Activated CD4-positive, alpha-beta T cell treated with anti-CD3 and anti-CD28 coated beads, Interleukin-2, amount 50 U/mL, for 24 hours (primary cell): ENCODE measurements at places on chromosomes 7 and 10.

DNA sequence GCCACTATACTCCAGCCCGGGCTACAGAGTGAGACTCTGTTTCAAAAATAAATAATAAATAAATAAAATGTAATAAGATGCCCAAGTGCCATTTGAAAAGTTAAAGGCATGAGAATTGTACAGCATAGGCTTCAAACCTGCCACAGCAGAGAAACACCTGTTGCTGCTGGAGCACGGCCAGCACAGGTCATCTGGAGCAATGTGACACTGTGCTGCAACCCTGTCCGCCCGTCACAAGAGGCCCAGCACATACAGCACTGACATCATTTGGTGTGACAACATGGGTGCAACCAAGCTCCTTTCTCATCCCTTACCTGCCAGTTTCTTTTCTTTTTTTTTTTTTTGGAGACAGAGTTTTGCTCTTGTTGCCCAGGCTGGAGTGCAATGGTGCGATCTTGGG, 1.3 kb downstream of the RFC2 start:
- DNase-seq = no peak

GRCh38 chr10:30769361-30769760, 139.8 kb upstream of the LYZL2 start:
- DNase-seq = no peak

DNA sequence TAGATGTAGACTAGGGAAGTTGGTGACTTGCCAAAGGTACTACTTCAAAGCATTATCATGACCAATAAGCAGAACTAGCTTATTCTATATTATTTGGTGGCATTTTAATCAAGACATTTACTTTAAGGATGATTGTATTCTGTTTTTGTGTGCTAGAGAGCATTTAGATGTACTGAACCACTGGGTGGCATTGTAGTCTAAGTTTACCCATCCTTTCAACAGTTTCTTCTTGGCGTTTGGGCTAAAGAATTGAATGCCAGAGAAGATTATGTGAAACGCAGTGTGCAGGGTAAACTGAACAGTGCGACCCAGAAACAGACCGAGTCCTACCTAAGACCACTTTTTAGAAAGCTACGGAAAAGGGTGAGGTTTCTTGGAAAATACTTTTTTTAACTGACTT, 26.8 kb downstream of the PRPF18 start:
- DNase-seq = no peak

DNA sequence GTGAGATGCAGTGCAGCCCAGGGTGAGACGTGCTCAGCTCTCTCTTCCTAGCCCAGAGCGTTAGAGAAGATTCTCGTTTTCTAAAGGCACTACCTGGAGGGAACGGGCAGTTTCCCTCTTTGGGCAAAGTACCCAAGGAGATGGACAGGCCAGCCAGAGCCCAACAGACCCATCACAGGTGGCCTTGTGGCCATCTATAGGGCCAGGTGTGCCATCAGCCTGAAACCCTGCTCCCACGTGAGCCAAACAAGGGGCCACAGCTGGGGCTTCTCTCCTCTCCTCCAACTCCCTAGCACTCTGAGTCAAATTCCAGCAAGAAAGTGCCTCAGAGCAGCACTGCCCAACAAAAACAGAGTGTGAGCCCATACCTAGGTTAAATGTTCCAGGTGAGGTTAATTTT, 22.3 kb downstream of the CHST15 start:
- DNase-seq = no peak

- no peak for DNase-seq
Measured at GRCh38 chr10:33559105-33559504, 224.6 kb upstream of the NRP1 start.

DNA sequence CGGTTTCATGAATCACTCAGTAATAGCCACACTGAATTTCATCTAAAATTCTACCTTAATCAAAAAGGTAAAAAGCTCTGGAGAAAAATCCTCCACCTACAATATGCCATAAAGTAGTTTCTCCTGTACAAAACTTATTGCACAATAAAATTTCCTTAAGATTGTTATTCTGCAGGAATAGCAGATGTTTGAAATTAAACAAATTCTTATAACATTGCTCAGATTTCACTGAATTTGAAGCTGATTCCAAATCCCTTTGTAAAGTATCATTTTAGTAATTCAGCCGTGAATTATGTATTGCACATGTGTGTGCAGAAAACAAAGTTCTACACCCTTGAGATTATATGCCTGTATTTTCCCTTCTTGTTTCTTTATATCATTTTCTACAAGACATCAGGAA, 123.8 kb downstream of the AMPH start:
- DNase-seq = no peak

- no peak for DNase-seq
Measured at GRCh38 chr10:99537989-99538917, 5.5 kb downstream of the NKX2-3 start.

GRCh38 chr10:86693721-86694369, 25.5 kb downstream of the LDB3 start:
- peak; percentile 10 for DNase-seq

DNA sequence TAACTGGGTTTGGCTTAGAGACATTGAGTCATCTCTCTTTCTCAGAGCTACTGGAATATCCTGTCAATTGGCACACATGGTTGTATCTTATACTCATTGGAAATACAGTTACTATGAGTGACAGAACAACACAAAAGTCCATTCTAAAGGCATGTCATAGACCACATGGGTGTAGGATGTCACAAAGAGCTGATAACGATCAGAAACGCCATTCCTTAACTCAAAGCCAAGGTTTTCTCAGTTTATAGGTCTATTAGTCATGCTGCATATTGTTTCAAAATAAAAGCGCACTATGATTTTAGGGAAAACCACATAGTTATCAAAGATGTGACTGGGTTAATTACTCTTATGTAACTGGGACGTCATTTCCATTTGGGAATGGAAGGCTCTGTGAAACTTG, 147.2 kb upstream of the FAM171A1 start:
- no peak for DNase-seq

DNA sequence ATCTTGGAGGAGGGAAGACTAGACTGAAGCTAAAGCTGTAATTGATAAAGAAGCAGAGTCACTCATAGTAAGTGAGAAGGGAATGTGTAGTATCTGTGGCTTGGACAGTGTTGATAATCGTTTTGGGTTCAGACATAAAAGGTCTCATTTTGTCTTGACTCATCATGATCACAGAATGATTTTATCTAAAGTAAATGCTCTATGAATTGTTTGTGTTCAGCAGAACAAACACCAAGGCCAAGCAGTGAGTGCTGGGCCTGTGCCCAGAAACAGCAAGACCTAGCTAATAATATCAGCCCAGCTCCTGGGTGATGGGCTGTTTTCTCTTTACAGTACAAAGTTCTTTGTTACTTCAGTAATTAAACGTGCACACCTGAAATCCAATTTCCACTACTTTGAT, 26.7 kb upstream of the CD36 start:
- no peak for DNase-seq

DNA sequence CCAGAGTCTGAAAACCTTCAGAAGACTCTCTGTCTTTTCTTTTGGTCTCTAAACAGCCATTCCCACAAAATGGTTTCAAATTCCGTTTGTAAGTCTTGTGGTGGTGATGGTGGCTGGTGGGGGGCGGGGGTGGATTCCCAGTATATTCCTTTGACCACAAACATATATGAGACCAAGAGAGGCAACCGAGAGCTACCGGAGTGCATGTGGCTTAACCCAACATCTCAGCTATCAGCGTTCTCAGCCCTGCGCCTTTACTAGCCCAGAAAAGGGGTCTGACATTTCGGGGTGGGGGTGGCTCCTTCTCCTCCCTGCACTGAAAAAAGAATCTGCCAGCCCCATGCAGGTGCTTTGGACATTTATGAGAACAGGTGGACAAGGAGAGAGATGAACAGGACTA, 621.1 kb downstream of the ACTR3B start:
- no peak for DNase-seq

- DNase-seq = no peak
Measured at GRCh38 chr10:48943096-48943495, 3.5 kb upstream of the LRRC18 start.

- no peak for DNase-seq
Measured at GRCh38 chr7:157005456-157006204, 4.8 kb downstream of the MNX1 start.

- no peak for DNase-seq
Measured at GRCh38 chr10:100485366-100485765, 22.6 kb downstream of the WNT8B start.

DNA sequence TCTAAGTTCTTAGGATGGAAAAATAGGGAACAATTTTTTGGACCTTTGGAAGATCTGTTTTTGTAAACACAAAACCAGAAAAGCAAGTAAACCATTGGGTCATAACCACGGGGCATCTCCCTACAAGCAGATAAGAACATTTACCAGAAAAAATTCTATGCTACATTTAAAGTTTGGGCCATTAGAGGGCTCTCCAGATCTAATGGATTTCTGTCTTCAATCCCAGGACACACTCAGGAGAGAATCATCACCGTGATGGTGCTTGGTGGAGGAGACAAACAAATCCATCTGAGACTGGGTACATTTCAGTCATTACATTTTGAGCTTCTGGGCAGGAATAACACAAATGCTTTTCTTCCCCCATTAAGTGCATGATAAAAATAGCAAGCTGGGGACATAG, 178.4 kb upstream of the TARP start:
- DNase-seq = no peak

DNA sequence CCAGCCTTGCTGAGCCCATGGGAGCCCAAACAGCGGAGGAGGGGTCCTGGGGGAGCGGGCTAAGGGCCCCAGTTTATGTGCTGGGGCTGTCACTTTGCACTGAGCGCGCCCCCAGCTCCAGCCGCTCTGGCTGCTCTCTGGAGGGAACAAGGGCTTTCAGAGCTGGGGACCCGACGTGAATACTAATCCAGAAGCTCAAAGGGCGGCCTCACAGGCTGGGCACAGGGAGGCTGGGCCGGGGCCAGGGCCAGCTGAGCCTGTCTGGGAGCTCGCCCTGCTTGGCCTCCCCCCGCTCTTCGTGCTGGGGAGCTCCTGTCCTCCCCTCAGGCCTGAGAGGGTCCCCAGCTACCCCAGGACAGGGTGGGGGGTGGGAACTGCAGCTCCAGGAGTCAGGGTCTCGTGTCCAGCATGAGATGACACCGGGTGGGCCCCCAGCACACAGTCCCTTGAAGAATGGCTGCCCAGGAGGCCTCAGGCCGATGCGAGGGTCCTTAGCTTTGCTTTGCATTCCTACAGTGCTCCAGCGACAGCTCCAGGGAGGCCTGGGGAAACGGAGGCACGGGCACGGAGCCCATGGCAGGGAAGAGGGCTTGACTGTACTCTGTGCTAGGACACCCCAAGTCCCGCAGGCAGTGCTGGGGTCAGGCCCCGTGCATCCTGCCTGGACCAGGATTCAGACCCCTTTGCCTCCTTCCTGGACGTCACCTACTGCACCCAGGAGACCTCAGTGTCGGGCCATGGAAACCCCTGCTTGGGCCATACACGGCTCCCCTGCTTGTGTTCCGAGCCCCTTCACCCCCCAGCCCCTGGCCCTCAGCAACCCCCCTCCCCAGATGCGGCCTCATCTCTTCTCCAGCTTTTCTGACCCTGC, 5.8 kb upstream of the AMZ1 start:
- DNase-seq = no peak

DNA sequence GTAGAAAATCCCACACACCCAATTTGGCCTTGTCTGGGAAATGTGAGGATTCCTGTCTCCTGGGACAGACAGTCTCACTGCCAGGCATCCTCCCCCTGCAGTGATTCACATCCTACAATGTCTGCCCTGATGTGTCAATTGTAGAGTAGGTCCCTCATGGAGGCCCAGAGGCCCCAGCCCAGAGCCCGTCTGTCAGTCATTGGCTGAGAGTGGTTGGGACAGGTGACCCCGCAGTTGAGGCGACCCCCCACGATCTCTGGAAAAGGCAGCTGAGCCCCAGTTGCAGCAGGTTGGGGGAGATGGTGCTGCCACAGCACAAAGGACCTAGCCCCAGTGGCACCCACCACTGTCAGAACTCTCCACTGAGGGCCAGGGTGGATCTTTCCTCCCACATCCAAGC, 84.3 kb upstream of the INSIG1 start:
- no peak for DNase-seq

DNA sequence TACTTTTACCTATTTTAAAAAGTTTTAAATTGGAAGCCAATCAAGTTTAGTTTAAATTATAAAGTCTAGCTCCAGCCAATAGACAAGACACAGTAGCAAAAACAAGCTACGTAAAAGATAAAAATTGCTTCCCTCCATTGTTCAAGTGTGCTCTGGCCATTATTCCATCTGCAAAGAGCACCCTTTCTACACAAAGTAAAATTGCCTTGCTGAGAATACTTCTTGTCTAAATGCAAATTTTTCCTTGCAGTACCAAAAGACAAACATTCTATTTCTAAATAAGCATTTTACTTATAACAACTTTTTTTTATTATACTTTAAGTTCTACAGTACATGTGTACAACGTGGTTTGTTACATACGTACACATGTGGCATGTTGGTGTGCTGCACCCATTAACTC, 75.9 kb upstream of the ZNF746 start:
- no peak for DNase-seq

DNA sequence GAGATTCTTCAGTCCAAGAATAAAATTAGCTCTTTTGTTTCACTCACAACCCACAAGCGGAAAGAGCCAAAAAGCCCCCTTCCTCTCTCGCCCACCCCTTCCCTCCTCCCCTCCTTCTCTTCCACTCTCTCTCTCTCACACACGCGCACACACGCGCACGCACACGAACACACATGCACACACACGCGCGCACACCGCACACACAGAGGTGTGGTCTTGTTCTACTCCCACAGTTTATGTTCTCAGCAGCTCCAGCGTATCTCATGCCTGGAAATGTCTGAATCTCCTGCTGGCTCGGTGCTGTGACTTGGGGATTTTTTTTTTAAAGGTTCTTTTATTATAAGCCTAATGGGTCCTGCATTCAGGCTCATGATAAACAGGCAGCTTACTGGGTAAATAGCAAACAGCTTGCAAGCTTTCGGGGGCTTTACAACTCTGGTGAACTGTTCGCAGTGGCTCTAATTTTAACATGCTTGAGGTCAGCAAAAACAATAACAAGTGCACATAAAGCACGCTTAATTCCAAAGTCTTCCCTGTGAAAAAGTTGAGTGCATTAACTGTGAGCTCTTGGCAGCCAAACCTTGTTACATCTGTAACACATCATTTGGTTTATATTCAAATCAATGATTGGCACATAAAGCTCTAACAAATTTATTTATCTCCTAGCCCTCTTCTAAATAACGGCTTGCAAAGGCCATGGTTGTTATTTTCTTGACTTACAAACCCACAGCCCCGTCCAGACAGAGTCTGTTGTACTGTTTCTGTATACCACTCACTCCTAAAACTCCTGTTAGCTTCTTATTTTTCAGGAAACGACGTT, 424.1 kb upstream of the MGMT start:
- no peak for DNase-seq

- no peak for DNase-seq
Measured at GRCh38 chr7:84088802-84089201, 105.8 kb downstream of the SEMA3A start.

GRCh38 chr10:45646384-45647050, 26.1 kb downstream of the ZFAND4 start:
- DNase-seq = no peak

- no peak for DNase-seq
Measured at GRCh38 chr10:3229815-3230214, 57.2 kb upstream of the PITRM1 start.

GRCh38 chr7:2096692-2097387, 135.9 kb downstream of the MAD1L1 start:
- no peak for DNase-seq

GRCh38 chr7:51318886-51319579, 2.4 kb upstream of the COBL start:
- no peak for DNase-seq

- no peak for DNase-seq
Measured at GRCh38 chr10:8055420-8056349, 1.2 kb downstream of the GATA3 start.
